Kidney epithelial cell (primary cell): ENCODE measurements at places on chromosomes 5 and 9.

GRCh38 chr5:148922606-148923005, 96.2 kb downstream of the ADRB2 start:
- no peak for DNase-seq

DNA sequence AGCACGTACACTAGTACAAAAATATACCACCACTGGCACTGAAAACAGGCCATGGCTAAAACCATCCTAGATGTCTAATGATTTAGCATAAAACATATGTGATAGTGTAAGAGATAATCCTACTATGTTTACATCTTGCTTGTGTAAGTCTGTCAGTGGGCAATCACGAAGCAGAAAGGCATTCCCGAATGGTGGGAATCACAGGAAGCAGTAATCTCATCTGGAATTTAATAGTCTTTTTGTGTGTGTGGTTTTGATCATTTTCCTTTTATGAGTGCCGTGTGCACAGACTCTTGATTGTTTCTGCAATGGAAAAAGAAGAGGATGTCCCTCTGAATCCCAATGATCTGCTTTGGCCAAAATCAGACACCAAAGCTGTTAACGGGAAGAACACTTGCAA, 200.5 kb downstream of the EBF1 start:
- DNase-seq: no peak

- no peak for DNase-seq
These were observed 56.3 kb upstream of the SPATA31E1 start for GRCh38 chr9:87826331-87826730.

DNA sequence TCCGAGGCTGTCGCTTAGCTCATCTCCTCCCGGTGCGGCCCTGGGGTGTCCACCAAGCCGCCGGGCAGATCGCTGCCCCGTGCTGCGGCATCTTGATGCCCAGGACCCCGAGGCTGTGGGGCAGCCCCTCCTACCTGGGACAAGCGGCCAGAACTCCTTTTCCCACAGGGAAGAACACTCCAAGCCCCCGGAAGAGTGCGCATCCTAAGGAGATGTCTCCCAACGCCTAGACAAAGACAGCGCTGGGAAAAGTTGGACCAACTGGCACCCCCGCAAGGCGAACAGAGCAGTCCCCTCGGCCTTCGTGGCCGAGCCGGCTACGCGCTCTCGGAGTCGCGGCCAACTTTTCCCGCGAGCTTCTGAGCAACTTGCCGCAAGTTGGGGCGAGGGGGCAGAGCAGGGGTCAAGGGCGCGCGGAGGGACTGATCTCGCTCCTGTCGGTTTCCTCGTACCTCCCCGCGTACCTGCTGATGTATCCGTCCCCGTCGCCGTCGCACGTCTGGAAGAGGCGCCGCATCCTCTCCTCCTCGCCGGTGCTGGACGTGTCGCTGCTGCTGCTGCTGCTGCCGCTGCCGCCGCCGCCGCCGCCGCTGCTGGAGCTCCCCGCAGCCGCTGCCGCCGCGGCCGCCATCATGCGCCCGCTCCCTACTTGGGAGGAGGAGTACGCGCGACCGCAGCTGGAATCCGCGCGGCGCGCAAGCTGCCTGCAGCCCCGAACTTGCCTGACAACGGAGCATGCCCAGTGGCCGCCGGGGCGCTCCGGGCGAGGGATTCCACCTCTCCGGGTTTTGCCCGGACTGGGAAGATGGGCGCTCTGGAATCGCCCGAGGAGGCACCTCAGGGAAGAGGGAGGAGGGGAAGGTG, at the start of gene MCC:
Gene MCC, minus strand, starts transcription at position 673 of the 864 bp plus-strand sequence.
- peak; percentile 61 for DNase-seq

GRCh38 chr9:36317766-36318165, 59.5 kb upstream of the GNE start:
- peak; percentile 79 for DNase-seq

DNA sequence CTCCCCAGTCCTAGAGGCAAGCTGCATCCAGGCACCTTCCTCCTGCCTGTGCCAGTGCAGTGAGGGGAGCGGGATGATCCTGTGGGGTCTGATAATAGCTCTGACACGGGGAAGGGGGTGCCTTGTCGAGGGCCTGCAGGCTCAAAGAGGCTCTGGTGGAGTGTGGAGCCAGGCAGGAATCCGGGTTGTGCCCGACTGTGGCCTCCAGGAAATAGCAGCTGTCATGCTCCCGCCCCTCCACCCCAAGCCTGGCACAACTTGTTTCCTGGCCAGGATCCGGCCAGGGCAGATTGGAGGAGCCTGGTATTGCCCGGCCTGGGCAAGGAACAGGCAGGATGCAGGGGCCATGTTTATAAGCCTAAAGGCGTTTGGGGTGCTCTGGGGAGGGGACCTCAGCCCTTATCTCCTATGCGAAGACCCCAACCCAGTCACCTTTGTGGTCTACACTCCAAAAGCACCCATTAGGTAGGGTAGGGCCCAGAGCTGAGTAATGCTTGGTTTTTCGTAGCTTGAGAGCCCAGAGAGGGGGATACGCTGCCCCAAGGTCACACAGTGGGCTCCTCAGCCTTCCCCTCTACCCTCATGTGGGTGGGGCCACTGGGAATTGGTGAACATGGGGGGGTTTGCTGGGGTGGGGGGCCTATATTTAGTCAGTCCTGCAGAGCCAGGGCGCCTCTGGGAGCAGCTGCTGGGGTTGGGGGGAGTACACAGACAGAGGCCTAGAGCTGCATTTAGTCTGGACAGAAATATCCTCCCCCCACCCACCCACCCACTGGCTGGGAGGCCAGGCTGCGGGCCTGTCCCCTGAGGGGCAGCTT, 12.2 kb downstream of the CXXC5 start:
- no peak for DNase-seq

- no peak for DNase-seq
These were observed 353.2 kb downstream of the PRR16 start for GRCh38 chr5:120817044-120817985.

- DNase-seq: no peak
These were observed 25.8 kb downstream of the PNPLA7 start for GRCh38 chr9:137524161-137524980.

GRCh38 chr9:110979636-110980035, 58.6 kb downstream of the LPAR1 start:
- no peak for DNase-seq

DNA sequence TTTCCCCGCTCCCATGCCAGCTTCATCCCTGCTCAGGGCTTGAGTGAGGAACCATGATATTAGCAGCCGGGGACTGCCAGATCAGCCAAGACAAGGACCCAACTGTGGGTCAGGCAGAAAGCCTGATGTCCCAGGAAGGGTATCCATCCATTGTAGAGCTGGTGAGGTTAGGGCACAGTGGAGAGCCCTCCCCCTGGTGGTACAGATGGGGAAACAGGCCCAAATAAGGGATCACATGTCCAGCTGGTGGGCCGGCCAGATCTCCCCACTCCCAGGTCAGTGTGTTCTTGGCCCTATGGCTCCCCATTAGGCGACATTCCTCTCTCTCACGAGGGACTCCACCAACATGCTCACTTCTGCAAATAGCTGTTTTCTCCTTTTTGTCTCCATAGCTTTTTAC, 9.0 kb downstream of the CDX1 start:
- no peak for DNase-seq

DNA sequence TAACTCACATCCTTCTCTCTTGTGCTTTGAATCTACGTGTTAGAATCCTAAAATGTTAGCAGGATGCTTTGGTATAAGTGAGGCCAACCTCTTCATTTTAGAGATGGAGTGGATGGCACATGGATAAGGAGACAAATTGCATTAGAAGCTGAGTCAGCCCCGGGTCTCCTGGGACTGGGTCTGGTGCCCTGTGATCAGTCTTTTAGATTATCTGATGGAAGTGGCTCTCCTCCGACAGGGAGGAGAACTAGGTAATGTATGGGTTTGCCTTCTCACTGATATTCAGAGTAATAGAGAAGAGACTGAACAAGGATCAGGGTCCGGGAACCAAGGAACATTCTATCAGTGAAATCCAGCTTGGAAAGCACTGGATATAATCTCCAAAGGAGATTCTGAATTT, 74.9 kb upstream of the TNFSF8 start:
- no peak for DNase-seq

DNA sequence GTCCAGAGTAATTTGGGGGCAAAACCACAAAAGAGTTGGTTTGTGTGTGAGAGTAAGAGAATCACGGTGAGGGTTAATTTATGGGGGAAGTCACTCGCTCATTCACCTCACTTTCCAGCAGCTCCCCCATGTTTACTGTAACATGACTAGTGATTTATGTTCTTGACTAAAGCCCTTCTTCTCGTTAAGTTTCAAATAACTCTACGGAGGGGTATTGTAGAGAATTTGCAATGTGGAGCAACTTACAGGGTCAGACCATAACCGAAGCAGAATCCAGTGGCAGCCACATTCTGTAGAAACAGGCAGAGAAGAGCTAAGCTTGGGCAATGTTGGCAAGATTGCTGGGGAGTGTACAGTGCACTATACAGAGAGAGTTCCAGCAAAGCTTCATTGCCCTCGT, 760.6 kb downstream of the IRX1 start:
- no peak for DNase-seq

GRCh38 chr5:43694027-43694426, 91.0 kb downstream of the NNT start:
- DNase-seq: no peak
